Stimulated activated CD4-positive, alpha-beta T cell treated with anti-CD3 and anti-CD28 coated beads, Interleukin-12 subunit alpha, Interleukin-12 subunit beta, amount 100 ng/mL, for 48 hours (primary cell): ENCODE measurements at places on chromosomes 12 and 14.
A peak's percentile ranks its signal among the peaks of the same experiment; 100 is the strongest.

DNA sequence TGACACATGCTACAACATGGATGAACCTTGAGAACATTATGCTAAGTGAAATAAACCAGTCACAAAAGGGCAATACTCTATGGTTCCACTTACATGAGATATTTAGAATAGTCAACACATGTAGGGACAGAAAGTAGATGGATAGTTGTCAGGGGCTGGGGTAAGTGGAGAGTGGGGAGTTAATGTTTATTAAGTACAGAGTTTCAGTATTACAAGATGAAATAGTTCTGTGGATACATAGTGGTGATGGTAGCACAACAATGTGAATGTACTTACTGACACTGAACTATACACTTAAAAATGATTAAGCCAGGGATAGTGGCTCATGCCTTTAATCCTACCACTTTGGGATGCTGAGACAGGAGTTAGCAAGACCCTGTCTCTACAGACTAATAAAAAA is 8.7 kb downstream of the NUP107 start:
- DNase-seq = no peak

- DNase-seq = no peak
These were observed 194.3 kb downstream of the CPNE8 start for GRCh38 chr12:38711054-38711453.

DNA sequence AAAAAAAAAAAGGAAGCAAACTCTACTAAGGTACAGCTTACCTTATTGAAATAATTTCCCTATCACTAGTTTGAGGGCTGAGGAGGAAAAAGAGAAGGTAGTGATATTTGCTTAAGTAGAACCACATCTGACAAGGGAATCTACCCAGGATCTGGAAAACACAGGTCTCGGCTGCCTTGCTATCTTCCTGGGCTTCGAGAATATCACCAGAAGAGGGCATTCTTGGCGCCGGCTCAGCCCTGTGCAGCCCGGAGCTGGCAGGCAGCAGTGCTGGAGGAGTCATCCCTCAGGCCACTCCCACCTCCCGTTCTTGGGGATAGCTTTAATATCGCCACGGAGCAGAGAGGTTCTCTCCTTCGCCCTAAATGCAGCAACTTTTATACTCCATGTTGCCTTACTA is 1181.2 kb downstream of the VRK1 start:
- peak; percentile 74 for DNase-seq

GRCh38 chr12:113287146-113287898 is 47.6 kb downstream of the SLC8B1 start:
- DNase-seq = no peak

DNA sequence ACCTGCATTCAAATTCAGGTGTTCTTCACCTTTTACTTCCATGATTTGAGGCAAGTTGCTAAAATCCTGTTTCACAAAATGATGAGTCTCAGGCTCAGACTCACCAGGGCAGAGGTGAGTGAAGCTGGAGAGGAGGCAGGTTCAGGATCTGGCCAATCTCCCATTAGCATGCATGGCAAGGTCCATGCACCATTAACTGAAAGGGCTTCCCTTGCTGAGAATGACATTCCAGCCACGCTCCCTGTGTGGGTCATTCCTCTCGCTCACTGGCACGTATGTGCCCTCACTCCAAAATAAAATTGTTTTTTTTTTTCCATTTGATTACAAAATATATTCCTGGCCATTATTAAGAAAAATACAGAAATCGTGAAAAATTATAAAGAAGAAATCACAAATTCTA is 257.6 kb downstream of the C12orf75 start:
- DNase-seq = no peak
